Esophagus muscularis mucosa (tissue), 4 donors: ENCODE measurements at places on chromosomes 5 and 9. TPM values are rescaled to one million over a fixed set of nuclear protein-coding genes. Genes with fewer than 3 reads are reported as not detected.

DNA sequence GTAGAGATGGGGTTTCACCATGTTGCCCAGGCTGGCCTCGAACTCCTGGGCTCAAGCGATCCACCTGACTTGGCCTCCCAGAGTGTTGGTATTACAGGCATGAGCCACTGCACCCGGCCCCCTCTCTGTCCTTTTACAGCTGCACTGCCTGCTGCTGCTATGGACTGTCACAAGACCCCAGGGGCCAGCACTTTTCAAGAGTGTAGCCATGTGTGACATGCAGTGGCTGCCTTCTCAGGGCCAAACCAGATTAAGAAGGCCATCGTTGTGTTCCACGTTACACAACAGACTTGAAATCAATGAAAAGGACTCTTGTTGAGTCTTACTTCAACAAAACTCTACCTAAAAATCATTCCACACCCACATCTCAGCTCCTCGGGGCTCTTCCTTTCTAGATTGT lies 78.9 kb upstream of the ICE1 start:
- DNase-seq = no peak
- no peak overlapping the region for H3K4me3 ChIP-seq
- no peaks in the 10 kb centered on the region for H3K36me3 ChIP-seq
- no peak overlapping the region for H3K27ac ChIP-seq

GRCh38 chr5:1799602-1800471 lies at the start of gene MRPL36:
MRPL36 (minus strand) TSS chr5:1799837; CDS start chr5:1798935, 902 bp downstream.
- peak within 1 kb of the TSS; percentile 82 for H3K27ac ChIP-seq
- H3K4me3 ChIP-seq = peak within 1 kb of the TSS; percentile 74
- DNase-seq = peak; percentile 98
- H3K4me1 ChIP-seq = peaks cover 64% of the 10 kb centered on the region
- H3K27me3 ChIP-seq = no peaks in the 10 kb centered on the region

- H3K36me3 ChIP-seq = no peaks in the 10 kb centered on the region
- no peak for DNase-seq
- H3K27ac ChIP-seq = peak overlapping the region; percentile 73
- peak overlapping the region; percentile 55 for H3K4me3 ChIP-seq
Measured at GRCh38 chr5:171450423-171451331, 31.2 kb downstream of the FGF18 start.

GRCh38 chr9:107488375-107489143 lies 1.0 kb downstream of the KLF4 start:
- H3K36me3 ChIP-seq = peaks cover 37% of the 10 kb centered on the region
- H3K4me3 ChIP-seq = peak overlapping the region; percentile 80
- H3K27me3 ChIP-seq = no peaks in the 10 kb centered on the region
- no peak for DNase-seq
- H3K4me1 ChIP-seq = peaks cover 60% of the 10 kb centered on the region

DNA sequence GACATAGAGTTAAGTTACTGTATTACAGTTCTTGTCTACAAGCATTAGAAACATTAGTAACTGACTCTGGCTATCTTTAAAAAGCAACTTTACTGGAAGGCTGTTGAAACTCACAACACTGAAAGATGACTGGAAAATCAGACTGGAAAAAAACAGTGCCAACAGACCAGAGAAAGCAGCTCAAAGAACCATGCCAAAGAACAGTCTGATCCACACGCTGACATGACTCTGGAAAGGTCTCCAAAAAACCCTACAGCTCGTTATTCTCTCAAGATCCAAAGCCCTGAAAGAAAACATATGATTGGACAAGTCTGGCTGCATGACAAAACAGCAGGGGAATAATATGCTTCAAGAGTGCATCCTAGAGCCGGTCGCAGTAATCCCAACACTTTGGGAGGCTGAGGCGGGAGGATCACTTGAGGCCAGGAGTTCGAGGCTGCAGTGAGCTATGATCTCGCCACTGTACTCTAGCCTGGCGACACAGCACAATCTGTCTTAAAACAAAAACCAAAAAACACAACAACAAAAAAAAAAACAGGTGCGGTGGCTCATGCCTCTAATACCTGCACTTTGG lies 5.6 kb downstream of the GOLPH3 start:
- peak overlapping the region; percentile 99 for H3K27ac ChIP-seq
- no peak for DNase-seq
- H3K4me3 ChIP-seq = no peak overlapping the region
- H3K36me3 ChIP-seq = peaks cover 3% of the 10 kb centered on the region
- H3K27me3 ChIP-seq = no peaks in the 10 kb centered on the region
- peaks cover 85% of the 10 kb centered on the region for H3K4me1 ChIP-seq

DNA sequence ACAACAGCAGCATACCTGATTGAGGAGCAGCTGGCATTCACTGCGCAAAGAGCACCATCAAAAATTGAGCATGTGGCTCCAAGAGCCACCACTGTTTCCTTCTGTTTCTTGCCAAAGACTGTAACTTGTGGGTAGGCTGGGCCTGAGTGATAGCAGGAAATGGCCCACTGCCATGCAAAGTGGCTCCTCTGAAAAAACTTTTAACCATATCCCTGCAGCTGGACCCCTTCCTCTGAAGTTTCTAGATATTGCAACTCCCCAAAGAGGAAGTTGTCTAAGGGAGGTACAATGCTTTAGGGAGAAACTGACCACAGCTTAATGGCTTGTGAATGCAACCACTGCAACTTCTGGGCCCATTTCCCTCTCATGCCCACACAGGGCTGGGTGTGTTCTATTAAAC lies 355.4 kb upstream of the PDE4D start:
- no peaks in the 10 kb centered on the region for H3K4me1 ChIP-seq
- no peak for DNase-seq

DNA sequence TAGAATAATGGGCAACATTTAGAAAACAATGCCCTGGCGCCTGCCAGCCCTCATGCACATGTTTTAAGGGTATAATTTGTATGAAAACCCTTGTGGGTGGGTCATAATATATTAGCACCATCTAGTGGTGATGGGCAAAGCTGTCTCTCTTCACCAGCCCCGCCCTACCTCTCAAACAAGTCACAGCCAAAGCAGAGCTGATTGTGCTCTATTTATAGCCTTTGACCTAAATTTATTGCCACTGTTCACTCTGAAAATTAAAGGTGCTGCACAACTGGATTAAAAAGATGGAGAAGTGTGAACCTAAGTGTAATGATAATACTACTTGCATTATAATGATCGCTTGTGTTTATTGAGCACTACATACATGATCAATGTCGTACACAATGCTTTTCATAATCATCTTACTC lies 131.9 kb upstream of the ANKH start:
- no peak for DNase-seq
- H3K4me3 ChIP-seq = no peak overlapping the region
- no peaks in the 10 kb centered on the region for H3K27me3 ChIP-seq
- peaks cover 13% of the 10 kb centered on the region for H3K4me1 ChIP-seq
- H3K36me3 ChIP-seq = no peaks in the 10 kb centered on the region
- no peak overlapping the region for H3K27ac ChIP-seq

GRCh38 chr9:83299571-83299970 lies 236.6 kb upstream of the RASEF start:
- no peak overlapping the region for H3K27ac ChIP-seq
- no peak for DNase-seq
- H3K27me3 ChIP-seq = no peaks in the 10 kb centered on the region
- H3K4me1 ChIP-seq = peaks cover 9% of the 10 kb centered on the region

GRCh38 chr5:55577353-55578060 lies 42.7 kb upstream of the PLPP1 start:
- peaks cover 41% of the 10 kb centered on the region for H3K4me1 ChIP-seq
- peak overlapping the region; percentile 46 for H3K27ac ChIP-seq
- no peaks in the 10 kb centered on the region for H3K27me3 ChIP-seq
- H3K4me3 ChIP-seq = no peak overlapping the region

GRCh38 chr9:126830827-126831226 lies 26.0 kb downstream of the ZBTB43 start:
- H3K4me3 ChIP-seq = no peak overlapping the region
- H3K27me3 ChIP-seq = no peaks in the 10 kb centered on the region
- DNase-seq = no peak

DNA sequence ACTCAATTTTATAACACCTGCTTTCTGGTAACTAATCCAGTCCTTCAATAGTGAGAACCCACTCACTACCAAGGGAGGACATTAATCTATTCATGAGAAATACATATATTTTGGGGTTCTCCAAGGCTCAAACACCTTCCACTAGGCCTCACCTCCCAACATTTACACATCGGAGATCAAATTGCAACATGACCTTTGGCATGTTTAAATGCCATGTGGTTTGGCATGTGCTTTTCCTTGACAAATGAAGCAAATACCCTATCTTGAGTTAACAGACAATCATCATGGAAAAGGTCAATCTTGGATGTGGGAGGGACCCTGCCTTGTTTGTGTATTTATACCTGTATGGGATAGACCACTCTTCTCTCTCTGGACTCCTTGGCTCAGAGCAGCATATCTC lies 21.9 kb upstream of the SPINK14 start:
- H3K36me3 ChIP-seq = no peaks in the 10 kb centered on the region
- H3K27ac ChIP-seq = no peak overlapping the region
- no peak for DNase-seq
- no peaks in the 10 kb centered on the region for H3K4me1 ChIP-seq
- H3K27me3 ChIP-seq = no peaks in the 10 kb centered on the region
- H3K4me3 ChIP-seq = no peak overlapping the region

DNA sequence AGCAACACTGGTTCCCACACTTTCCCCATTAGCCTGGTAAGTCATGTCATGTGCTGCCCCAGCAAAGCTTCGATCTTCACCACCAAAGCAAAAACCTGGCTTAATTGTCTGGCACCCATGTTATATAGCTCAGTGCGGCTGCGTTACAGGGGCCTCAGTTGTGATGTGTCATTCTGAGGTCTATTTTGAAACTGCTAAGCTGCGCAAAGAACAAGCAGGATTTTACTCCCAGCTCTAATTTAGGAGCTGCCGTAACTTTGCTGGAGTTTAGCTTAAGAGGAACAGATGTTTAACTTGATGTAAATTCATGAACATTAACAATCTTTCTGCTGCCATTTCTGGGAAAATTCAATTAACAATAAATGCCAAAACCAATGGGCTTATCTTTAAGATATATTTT lies 274.1 kb downstream of the HSPA4 start:
- H3K4me3 ChIP-seq = no peak overlapping the region
- no peak overlapping the region for H3K27ac ChIP-seq
- no peaks in the 10 kb centered on the region for H3K36me3 ChIP-seq

DNA sequence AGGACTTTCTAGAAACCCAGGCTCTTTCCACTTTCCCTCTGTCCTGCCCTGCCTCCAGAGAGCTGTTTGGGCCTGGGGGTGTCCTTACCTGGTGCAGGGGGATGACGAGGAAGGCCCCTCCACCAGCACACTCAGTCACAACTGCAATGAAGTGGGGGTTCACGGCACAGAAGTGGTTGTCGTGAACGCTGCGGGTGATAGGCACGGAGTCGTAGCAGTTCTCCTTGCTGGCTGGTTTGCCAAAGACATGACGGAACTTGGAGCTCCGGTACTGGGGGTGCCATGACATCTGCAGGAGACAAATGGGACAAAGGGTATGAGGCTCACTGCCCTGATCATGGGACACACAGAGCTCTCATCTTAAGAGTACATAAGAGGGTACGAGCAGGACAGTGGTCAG lies 35.1 kb downstream of the CORO2A start:
- no peaks in the 10 kb centered on the region for H3K36me3 ChIP-seq
- no peaks in the 10 kb centered on the region for H3K27me3 ChIP-seq
- no peak for DNase-seq
- no peak overlapping the region for H3K27ac ChIP-seq
- H3K4me1 ChIP-seq = no peaks in the 10 kb centered on the region

DNA sequence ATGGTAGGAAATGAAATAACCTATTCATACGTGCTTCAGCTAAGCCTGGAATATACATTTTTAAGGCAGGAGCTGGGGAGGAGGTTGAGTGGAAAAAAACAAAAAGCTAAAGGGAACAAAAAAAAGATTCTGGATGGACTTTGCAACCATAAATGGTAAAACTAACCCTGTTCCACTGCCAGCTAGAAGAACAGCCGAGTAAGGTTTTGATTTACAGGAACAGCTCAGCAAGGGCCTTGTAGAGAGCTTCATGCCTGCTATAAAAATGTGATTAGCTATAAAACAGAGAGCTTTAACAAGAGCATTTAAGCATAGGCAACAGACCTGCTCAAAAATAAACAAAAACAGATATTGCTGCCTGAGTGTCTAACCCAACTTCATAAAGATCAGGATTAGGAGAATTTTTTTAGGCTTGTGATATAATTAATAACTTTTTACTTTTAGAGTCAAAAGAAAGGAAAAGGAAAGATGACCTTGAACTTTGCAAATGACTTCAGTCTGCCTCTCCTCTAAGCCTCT lies 194.8 kb downstream of the FBXL7 start:
- no peaks in the 10 kb centered on the region for H3K36me3 ChIP-seq
- H3K4me1 ChIP-seq = peaks cover 35% of the 10 kb centered on the region
- DNase-seq = no peak
- H3K27me3 ChIP-seq = no peaks in the 10 kb centered on the region
- H3K4me3 ChIP-seq = no peak overlapping the region
- H3K27ac ChIP-seq = no peak overlapping the region

GRCh38 chr9:34123682-34124081 lies 2.8 kb downstream of the DCAF12 start:
- peaks cover 54% of the 10 kb centered on the region for H3K4me1 ChIP-seq
- H3K4me3 ChIP-seq = no peak overlapping the region
- no peaks in the 10 kb centered on the region for H3K27me3 ChIP-seq
- peaks cover 46% of the 10 kb centered on the region for H3K36me3 ChIP-seq
- no peak overlapping the region for H3K27ac ChIP-seq
- no peak for DNase-seq

DNA sequence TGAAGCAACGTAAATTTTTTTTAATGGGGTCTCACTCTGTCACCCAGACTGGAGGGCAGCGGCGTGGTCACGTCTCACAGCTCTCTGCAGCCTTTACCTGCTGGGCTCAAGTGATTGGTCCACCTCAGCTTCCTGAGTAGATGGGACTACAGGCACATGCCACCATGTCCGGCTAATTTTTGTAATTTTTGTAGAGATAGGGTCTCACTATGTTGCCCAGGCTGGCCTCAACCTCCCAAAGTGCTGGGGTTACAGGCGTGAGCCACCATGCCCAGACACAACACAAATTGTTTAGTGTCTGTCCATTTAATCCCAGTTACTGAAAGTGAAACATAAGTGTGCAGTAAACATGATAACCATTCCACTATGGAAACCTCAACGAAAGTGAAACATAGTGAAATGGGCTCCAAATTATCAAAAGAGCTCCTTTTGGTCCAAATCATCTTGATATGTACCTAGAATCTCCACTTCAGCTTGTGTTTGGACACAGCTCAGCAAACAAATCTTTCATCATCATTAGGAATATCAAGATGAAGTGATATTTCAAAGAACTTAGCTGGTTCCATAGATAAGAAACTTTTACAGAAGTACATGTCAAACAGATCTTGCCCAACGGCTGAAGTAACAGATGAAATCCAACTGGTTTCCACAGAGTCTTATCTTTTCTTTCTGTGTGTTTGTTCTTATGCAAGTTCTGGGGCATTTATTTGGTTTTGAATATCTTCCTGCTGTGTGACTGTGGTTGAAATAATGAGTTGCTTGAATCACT lies 41.2 kb upstream of the PLPP1 start:
- peaks cover 37% of the 10 kb centered on the region for H3K4me1 ChIP-seq
- H3K4me3 ChIP-seq = no peak overlapping the region
- H3K27ac ChIP-seq = peak overlapping the region; percentile 66
- H3K36me3 ChIP-seq = no peaks in the 10 kb centered on the region
- H3K27me3 ChIP-seq = no peaks in the 10 kb centered on the region
- no peak for DNase-seq

Gene ECM2
- total RNA-seq = 8.1 TPM

Gene CATSPER3
- total RNA-seq = not detected

Gene TAS2R1
- total RNA-seq = not detected

Gene SPATA31D4
- not detected for total RNA-seq

Gene CDH9
- total RNA-seq = not detected

Gene NEUROG1
- total RNA-seq = not detected

Gene WNT8A
- total RNA-seq = not detected

Gene TRIO
- 140 TPM for total RNA-seq

Gene TTLL11
- 41.3 TPM for total RNA-seq

Gene EFNA5
- 3.8 TPM for total RNA-seq

Gene KCNN2
- 10.2 TPM for total RNA-seq

Gene SLCO4C1
- not detected for total RNA-seq

Gene GALNT10
- total RNA-seq = 39.6 TPM

Gene SHB
- total RNA-seq = 21.1 TPM

Gene STING1
- total RNA-seq = 82.8 TPM
